Cortex of kidney (tissue), 1 donor: ENCODE measurements at places on chromosomes 2 and 18.

GRCh38 chr18:59264651-59265245 is 8.5 kb downstream of the RAX start:
- DNase-seq, result no peak

DNA sequence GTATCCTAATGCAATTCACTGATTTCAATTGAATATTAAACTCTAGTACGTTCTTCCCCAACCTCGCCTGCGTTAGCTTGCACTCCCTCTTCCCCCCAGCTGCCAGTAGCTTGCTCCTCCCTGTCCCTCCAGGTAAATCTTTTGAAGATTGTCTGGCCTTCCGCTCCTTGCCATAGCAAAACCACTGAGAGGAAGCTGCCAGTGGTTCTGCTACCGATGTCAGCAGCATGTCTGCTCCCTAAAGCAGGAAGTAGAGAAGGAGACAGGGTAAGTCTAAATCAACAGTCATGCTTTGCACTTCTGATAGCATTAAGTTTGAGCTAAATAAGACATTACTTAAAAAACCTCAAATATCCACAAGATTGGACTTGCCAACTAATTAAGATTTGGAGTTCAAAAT is 89.1 kb downstream of the SCN2A start:
- no peak for DNase-seq

- DNase-seq, result no peak
These were observed 314.9 kb downstream of the AFF3 start for GRCh38 chr2:99827296-99827999.

- no peak for DNase-seq
These were observed 74.4 kb downstream of the RTN4 start for GRCh38 chr2:54975598-54976492.
